ENCODE measurements at places on chromosomes 13 and 19. TPM values are rescaled to one million over a fixed set of nuclear protein-coding genes. Genes with fewer than 3 reads are reported as not detected.
A peak's percentile ranks its signal among the peaks of the same experiment; 100 is the strongest.

GRCh38 chr19:55641426-55642152 lies 787 bp downstream of the ZNF580 start:
- no peak for DNase-seq

DNA sequence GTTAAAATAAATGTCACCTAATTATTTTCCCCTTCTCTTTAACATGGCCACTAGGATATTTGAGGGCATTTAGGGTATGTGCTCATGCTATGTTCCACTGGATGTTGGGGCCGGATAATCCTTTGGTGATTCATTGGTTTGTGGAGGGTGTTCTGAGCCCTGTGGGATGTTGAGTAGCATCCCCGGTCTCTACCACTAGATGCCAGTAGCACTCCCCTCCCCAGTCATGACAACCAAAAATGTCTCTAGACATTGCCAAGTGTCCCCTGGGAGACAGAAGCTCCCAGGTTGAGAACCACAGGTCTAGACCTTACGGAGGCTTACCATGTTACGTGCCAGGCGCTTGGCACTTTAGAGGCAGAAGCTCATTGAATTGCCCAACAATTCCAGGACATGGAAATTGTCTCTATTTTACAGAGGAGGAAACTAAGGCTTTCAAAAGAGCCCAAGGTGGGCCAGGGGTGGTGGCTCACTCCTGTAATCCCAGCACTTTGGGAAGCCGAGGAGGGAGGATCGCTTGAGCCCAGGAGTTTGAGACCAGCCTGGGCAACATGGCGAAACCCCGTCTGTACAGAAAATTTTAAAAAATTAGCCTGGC lies 14.1 kb downstream of the SHANK1 start:
- DNase-seq = peak; percentile 56

- no peak for DNase-seq
These were observed 1.7 kb downstream of the ZNF264 start for GRCh38 chr19:57192993-57193392.

GRCh38 chr19:1236576-1236975 lies 1.2 kb downstream of the CBARP start:
- no peak for DNase-seq

- peak; percentile 4 for DNase-seq
These were observed 14.0 kb upstream of the CELF5 start for GRCh38 chr19:3210347-3211017.

LILRA6 gene
- not detected for total RNA-seq

DKKL1 gene
- total RNA-seq = 1.0 TPM

ZNF816 gene
- total RNA-seq = 8.9 TPM

ZNF433 gene
- not detected for total RNA-seq

Data from HCT116 (cell line).